ENCODE measurements at places on chromosomes 3 and 15.

- no peak for DNase-seq
These were observed 53.3 kb downstream of the BTD start for GRCh38 chr3:15654891-15655290.

GRCh38 chr3:156814295-156814694 lies 11.9 kb upstream of the LEKR1 start:
- no peak for DNase-seq

GRCh38 chr3:181824961-181825360 lies 113.2 kb downstream of the SOX2 start:
- no peak for DNase-seq

DNA sequence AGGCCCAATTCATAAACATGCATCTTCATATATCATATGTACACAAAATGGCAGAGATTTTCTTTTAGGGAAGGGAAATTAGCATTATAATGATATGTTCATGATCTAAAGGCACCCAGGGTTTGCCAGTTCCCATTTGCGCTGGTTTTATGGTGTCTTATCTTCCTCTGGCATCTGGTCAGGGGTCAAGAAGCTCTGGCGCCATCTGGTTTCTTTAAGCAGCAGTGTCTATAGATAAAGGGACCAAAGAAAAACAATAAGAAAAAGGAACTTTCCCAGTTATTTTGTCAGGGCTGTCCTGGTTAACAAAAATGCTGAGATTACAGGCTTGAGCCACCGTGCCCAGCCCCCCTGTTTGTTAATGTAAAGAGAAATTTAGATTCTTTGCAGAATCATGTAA lies 3.3 kb upstream of the DCP1A start:
- DNase-seq, result no peak

GRCh38 chr3:130834476-130834875 lies 59.4 kb upstream of the ATP2C1 start:
- DNase-seq, result no peak

DNA sequence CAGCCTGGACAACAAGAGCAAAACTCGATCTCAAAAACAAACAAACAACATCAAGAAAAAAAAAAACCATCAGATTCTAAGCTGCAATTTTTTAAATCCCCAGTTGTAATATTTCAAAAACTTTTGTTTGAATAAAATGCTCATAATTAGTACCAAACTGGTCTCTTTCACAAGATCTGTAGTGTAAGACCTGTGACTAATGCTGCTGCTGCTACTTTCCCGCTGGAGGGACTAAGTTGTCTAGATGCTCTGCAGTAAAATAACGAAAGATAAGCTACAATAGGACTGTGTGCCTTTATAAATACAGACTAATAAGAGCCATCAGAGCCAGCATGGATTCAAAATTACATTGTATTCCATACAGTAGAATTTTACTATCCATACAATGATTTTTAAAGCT lies 45.4 kb downstream of the TM4SF4 start:
- DNase-seq, result no peak

DNA sequence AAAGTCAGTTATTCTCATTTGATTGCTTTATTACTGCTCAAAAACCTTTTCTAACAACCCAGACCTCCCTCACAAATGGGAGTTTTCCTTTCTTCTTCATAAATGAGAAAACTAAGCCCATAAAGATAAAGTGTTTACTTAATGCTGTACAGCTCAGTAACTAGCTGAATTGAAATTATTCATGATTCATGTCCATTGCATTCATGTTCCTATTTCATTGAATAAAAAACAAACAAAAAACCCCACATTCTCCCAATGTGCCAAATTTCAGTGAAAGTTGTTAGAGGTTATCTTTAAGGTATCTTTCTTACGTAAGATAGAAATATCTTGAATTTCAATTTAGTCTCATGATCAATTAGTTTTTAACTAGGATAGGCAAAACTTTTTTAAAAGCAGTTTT lies 2.8 kb downstream of the PLSCR2 start:
- DNase-seq, result no peak

GRCh38 chr15:63369296-63369695 lies 12.3 kb downstream of the CA12 start:
- no peak for DNase-seq

DNA sequence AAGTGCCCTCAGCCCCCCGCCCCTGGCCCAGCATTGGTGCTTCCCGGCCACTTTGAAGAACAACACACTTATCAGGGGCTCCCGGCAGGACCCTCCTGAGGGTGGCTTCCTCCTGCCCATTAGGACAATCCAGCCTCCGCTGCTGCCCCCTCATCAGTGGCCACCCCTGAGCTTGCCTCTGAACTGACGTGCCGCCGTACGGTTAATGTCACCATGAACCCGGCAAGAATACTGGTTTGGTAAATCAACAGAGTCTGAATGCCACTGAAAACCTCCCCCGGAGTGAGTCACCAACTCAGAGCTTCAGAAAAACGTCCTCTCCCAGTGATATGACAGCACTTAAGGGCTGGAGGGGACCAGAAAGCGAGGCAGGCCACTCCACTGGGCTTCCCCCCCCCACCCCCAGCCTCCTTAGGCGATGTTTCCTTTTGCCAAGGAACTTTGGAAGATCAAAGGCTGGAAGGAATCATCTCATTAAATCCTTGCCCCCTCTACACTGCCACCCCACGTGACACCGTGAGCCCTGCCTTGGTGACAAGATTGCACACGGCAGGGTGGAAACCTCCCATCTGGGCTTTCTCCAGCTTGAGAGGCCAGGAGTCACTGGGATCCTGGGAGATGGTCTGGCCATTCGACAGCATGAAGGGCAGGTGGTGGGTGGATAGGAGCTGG lies 142.1 kb downstream of the NUP210 start:
- DNase-seq, result no peak

DNA sequence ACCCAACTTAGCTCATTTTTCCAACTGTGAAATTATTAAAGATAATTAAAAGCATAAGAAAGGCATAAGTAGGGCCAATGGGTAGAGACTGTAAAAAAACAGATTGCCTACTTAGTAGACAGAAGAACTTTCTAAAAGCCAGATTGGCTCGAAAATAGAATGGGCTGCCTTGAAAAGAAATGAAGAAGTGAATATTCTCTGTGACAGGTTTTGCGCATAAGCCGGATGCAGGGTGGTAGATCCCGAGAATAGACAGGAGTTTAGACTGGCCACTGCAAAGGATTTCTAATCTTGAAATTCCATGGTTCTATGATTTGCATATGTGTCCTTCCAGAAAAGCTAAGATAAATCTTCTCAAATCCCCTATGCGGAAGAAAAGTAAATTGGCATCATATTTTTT lies 173.3 kb upstream of the ICE2 start:
- DNase-seq, result no peak

- no peak for DNase-seq
These were observed 21.1 kb downstream of the GTF2E1 start for GRCh38 chr3:120763601-120764000.

DNA sequence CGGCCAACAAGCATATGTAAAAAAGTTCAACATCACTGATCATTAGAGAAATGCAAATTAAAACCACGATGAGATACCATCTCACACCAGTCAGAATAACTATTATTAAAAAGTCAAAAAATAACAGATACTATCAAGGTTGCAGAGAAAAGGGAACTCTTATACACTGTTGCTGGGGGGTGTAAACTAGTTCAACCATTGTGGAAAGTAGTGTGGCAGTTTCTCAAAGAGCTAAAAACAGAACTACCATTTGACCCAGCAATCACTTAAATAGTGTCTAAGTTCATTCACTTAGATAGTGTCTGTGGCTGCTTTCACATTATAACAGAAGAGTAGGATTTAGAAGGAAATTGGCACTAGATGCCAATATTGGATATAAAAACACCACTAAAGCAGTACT lies 49.7 kb downstream of the CGGBP1 start:
- DNase-seq, result no peak

GRCh38 chr15:49815950-49816349 lies 195.1 kb downstream of the DTWD1 start:
- no peak for DNase-seq

- no peak for DNase-seq
These were observed 302.9 kb upstream of the LRRFIP2 start for GRCh38 chr3:37477275-37477674.

GRCh38 chr3:177145954-177146353 lies 51.3 kb downstream of the TBL1XR1 start:
- DNase-seq, result no peak

DNA sequence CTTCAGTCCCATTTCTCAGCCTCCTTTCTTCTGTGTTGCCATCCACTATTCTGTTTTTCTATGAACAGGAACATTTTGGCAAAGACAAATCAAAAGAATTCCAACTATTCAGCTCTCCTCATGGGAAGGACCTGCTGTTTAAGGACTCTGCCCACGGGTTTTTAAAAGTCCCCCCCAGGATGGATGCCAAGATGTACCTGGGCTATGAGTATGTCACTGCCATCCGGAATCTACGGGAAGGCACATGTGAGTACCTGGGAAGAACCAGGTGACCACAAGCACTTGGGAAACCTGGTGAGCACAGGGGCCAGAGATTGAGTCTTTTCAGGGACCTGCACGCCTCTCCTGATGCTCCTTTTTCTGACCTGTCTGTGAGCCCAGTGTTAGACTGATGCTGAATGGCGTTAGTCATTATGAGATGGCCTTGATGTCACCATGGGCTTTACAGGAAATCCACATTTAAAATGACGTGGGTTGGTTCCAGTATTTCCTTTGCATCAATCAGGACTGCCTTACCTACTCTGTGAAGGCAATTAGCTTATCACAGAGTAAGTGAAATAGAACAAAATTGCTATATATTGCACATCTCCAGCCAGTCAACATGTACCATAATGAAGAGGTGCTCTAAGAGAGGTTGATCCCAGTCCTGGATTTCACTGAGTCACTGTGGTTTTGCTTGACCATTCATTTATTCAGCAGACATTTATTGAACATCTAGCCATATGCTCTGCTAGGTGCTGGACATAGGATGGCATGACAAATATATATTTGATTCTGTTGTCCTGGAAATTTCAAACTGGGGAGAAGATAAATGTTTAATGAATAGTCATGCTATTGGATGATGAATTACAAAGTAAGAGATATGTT lies 11.7 kb downstream of the TF start:
- DNase-seq, result no peak

GRCh38 chr15:40242601-40243000 lies 3.7 kb downstream of the PAK6 start:
- no peak for DNase-seq

- no peak for DNase-seq
These were observed 255.5 kb downstream of the UACA start for GRCh38 chr15:70507772-70508371.

DNA sequence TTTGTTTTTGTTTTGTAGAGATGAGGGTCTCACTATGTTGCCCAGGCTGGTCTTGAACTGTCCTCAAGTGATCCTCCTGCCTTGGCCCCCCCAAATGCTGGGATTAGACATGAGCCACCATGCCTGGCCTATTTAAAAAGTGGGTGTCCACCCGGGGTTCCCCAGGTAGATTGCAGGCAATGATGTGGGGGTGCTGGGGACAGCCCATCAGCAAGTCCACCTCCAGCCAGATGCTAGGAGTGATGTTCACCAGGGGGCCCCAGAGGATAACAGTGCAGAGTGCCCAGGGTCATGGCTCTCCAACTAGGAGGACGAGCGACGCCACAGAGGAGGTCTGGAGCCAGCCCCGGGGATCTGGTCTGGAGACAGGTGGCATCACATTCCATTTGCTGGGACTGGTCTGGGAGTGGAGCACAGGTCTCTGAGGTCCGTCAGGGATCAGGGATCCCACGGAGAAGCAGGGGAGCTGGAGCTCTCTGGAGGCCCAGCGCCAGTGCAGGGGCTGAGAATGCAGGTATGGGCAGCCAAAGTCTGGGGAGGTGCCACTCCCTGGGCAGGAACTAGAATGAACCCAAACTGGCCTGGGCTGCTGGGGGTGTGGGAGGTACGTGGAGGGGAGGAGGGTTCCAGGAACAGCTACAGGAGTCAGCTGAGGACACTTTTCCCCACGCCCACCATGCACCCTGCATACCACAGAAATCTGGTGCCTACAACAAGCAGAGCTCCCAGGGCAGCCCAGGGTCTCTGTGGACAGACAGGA lies 51.2 kb upstream of the PCSK6 start:
- DNase-seq, result no peak

- no peak for DNase-seq
These were observed at the start of gene ARPIN for GRCh38 chr15:89912674-89913396. TSS of gene ARPIN (minus strand) at chr15:89912952. CDS start at chr15:89912835, 117 bp downstream.

DNA sequence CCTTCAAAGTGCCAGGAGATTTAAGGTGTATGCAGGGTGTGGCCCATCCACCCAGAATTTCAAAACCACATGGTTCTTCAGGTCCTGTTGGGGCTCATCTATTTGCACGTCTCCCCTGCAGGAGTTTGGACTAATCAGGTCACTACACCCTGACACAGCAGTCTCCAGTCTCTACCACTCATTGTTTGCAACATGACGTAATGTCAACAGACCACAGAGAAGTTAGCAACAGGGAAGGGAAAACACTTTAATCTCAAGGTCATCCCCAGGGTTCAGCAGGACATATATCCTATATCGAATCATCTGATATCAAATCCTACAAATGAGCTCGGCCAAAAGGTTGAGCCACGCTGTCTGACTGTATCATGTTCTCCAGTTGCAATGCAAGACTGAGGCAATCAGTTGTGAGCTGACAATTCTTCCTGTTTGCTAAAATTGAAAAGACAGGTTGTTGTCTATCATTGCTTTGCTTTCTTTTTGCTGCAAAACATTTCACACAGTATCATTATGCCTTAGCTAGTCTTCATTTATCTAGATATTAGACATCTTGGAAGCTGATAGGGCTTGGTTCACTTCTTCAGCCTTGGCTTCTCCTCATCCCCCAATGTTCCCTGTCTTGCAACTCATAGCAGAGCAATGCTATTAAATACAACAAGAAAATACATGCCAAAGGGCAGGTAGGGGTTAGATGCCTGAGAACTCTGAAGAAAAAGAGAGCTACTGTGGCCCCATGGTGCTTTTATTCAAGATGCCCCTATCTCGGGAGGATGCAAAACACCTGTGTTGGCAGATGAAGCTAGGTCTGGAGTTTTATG lies 13.4 kb upstream of the LEKR1 start:
- no peak for DNase-seq

DNA sequence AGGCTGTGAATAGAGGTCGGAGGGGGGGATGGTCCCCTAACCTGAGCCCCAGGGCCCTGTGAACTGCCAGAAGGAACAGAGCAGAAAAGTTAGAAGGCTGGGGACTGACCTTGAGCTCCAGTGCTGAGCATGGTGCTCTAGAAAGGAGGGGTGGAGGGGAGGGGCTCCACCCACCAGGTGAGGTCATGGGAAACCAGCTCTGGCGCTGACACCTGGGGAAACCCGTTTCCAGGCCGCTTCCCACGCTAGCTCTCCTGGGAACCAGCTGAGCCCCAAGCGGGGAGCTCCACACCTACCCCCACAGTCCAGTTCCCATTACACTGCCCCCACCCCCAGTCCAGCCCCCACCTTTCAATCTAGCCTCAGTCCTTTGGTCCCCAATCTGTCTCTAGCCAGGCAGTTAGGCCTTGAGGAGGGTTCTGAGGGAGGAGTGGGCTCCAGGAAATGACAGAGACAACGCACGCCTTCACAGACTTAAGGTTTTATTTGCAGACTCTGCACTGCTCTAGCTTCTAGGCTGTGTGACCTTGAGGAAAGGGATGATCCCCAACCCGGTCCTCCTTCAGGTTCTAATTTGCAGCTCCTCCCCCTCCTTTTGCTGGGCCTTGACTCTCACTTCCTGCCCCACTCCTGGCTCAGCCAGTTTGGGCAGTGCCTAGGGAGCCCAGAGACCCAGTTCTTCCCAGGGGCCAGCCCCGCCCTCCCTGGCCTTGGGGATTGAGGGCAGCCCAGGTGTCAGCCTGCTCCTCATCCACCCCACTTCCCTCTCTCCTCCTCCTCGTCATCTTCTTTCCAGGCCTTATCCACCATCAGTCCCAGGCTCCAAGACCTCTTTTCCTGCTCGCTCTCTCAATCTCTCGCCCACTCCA lies 2.1 kb downstream of the RHOV start:
- DNase-seq, result no peak
